ENCODE measurements at places on chromosomes 2 and 18.
A peak's percentile ranks its signal among the peaks of the same experiment; 100 is the strongest.

GRCh38 chr2:239064891-239065290 is 217.0 kb downstream of the TWIST2 start:
- no peak for DNase-seq

DNA sequence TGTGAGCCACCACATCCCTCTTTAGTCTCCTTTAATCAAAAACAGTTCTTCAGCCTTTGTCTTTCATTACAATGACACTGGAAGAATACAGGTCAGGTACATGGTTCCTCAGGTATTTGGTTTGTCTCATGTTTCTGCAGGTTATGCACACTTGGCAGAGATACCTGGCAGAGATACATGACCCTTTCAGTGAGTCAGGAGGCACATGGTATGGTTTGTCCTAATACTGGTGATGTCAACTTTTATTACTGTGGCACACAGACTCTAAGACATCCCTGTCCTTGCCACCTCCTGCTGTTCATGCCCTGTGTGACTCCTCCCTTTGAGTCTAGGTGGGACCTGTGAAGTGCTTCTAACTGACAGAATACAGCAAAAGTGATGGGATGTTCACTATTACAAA is 58.4 kb downstream of the SPIRE1 start:
- DNase-seq = no peak

GRCh38 chr2:12303181-12304030 is 413.3 kb upstream of the TRIB2 start:
- DNase-seq = peak; percentile 82

DNA sequence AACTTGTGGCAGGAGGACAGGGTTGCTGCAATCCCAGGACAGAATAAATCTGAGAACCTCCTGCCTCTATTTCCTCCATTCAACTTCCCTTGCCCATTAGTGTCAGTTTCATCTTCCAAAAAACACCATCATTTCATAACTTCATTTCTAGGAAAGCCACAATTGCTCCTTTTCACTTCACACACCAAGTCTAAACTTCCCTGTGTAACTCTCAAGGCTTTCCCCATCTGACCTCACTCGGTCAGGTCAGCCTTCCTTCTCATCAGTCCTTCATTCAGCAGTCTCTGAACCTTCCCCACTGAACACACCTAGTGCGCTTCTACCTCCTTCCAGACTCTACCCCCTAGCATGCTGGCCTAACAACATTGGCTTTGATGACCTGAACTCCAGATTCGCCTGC is 35.8 kb downstream of the TCF7L1 start:
- DNase-seq = no peak

- DNase-seq = no peak
These were observed 18.7 kb upstream of the IHH start for GRCh38 chr2:219079417-219079816.

- DNase-seq = no peak
These were observed 134.0 kb upstream of the SERTAD2 start for GRCh38 chr2:64787698-64788097.

DNA sequence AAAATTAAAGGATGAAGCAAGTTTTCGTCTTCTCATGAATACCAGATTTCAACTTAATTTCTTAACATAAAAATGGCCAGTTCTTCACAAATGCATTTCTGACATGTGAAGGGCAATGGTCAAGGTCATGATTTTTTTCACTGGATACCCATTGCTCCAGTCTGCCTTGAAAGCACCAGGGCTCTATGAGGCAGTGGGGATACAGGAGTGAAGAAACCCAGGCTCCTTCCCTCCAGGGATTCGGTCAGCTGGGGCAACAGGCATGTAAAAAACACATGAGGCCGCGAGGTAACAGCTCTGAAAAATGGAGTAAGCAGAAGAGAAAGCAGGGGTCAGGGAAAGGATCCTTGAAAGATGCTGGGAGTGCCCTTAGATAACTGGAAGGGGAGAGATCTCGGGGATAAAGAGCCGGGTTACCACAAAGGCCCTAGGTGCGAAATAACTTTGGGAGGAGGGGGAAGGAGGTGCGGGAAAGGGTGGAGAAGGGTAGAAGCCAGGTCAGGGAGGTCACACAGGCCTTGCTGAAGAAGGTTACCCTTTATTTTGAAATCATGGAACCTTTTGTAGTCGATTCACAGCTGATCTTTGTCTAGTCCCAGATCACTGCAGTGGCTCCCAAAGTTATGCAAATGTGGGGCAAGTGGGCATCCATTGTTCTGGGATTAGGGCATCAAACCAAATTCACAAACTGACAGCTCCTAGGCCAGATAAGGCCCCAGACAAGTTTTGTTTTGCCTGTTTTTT is 5.2 kb upstream of the SPRED2 start:
- DNase-seq = no peak

DNA sequence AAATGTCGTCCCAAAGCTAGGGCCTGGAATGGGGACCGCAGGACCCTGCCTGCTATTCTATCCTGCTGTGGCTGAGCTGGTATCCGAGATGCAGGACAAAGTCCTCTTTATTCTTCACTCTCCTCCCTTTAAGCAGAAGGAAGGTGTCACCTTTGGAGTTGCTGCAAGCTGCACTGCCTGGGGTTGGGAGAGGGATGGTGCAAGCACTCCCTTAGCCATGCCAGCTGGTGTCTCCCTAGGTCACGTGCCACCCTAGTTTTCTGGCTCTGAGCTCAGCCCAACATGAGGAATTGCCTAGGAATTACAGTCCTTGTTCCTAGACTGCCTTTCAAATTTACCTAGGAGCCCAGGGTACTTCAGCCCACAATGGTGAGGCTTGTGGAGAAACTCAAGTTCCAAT is 21.4 kb upstream of the FAM228A start:
- no peak for DNase-seq

DNA sequence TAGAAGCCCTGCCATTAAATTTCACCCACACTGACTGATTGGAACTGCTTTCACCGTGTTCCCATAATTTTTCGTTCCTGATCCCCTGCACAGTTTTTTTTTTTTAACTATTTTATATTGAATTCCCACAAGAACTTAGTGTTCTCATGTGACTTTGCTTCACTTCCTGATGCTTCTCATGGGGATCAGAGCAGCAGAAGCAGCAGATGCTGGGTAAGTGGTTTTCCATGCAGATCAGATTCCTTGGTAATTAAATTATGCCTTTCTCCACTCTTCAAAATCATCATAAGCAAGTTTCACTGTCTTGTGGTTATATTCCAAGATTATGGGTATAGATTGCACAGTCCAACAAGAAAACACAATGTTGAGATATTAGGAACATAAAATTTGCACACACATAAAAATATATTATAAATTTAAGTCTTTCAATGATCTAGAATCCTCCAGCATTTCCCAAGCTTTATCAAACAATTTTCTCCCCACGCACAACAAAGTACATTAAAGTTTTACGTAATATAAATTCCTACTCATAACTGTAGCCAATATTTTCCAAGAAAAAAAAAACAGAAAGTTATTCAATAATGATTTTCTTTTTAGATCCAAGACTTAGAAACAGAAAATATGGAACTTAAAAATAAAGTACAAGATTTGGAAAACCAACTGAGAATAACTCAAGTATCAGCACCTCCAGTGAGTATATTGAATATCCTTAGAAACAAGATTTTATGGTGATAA is 277.9 kb downstream of the GULP1 start:
- DNase-seq = no peak

- no peak for DNase-seq
These were observed 500.2 kb downstream of the EIPR1 start for GRCh38 chr2:2877427-2877826.

- no peak for DNase-seq
These were observed 13.3 kb downstream of the MRPL44 start for GRCh38 chr2:223970343-223971128.

- no peak for DNase-seq
These were observed 6.3 kb downstream of the TNFAIP6 start for GRCh38 chr2:151363709-151364108.

- DNase-seq = no peak
These were observed 419.0 kb downstream of the NUP35 start for GRCh38 chr2:183543222-183543621.

GRCh38 chr2:63719052-63719451 is 122.6 kb upstream of the UGP2 start:
- DNase-seq = no peak
